ENCODE measurements at places on chromosomes 7 and 10.
A peak's percentile ranks its signal among the peaks of the same experiment; 100 is the strongest.

GRCh38 chr7:76397409-76398183, 11.9 kb downstream of the SSC4D start:
- DNase-seq: peak; percentile 51

DNA sequence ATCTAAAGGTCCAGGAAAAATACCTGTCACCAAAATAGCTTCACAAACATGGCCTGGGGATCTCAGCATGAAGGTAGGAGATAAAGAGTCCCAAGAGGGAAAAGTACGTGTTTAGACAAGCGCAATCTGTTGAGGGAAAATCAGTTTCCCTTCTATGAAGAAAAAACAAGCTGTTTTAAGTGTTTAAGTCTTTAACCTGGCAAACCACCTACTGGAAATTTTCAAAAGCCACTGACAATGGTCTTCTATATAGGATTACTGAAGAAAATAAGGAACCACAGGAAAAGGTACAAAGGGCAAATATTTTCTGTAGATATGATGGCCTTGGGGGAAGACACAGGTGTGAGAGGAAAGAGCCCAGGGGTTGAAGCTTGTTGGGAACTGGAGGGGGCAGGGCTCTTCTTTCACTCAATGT, 21.2 kb downstream of the ALDH18A1 start:
- DNase-seq: no peak

DNA sequence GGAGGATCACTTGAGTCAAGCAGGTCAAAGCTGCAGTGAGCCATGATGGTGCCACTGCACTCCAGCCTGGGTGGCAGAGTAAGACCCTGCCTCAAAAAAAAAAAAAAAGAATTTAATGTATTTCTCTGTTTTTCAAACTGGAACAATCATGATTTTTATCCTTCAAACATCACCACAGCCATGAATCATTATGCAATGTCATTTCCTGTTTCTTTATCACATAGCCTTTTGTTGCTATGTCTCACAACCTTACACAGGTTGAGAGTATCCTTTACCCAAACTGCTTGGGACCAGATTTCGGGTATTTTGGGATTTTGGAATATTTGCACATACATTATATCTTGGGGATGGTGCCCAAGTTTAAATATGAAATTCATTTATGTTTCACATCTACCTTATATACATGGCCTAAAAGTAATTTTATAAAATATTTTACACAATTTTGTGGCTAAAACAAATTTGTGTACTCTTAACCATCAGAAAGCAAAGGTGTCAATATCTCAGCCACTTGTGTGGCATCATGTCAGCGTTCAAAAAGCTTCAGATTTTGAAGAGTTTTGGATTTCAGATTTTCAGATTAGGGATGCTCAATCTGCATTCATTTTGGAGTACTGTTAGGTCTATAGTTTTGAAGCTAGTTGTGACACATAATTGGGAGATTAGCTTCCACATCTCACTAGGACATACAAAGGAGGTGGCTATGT, 8.2 kb downstream of the NT5C3A start:
- DNase-seq: no peak

- no peak for DNase-seq
These were observed 23.3 kb upstream of the PALS2 start for GRCh38 chr7:24549991-24550390.

DNA sequence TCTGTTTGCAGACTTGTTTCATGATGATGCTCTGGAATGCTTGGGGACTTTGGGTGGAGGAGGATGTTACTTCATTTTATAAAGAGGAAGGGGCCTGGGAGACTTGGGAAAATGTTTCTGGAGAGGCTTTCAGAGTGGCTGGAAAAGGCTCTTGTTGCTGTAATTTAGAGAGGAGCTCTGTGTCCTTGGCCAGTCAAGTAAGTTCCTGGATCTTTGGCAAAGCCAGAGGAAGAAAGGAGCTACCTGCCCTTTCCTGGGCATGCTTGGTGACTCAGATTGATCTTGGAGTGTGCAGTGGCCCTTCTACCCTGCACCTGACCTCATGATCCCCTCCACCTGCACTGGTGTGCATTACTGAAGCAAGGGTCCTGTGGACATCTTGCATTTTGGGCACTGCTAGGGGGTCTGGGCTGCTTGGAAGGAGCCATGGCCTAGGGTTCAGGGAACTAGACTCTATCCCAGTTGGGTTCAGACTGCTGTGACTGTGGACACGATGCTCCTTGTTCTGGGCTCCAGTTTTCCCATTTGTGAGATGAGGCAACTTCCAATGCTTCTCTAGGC, 56.1 kb downstream of the ADCYAP1R1 start:
- no peak for DNase-seq

- no peak for DNase-seq
These were observed 128.1 kb upstream of the PTPRZ1 start for GRCh38 chr7:121744877-121745276.

- no peak for DNase-seq
These were observed at the start of gene SAMD9L for GRCh38 chr7:93148144-93148543. Gene SAMD9L (minus strand): TSS chr7:93148385. CDS start chr7:93135971, 12,414 bp downstream.

DNA sequence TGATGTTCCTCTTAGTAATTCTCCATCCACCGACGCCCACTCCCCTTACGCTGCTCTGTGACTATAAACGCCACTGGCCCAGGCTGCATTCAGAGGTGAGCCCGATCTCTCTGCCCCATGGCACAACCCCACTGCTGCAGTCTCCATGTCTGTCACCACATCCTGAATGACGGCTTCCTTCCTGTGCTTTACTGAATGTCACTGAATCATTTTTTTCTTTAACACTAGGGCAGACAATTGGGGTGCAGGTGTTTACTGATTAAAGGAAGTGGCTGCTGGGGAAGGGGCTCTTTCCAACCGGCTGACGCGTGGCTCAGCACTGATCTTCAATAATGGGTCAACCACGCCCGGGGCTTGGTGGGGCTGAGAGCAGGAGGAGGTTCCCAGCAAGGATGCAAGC, 208.3 kb downstream of the USP6NL start:
- no peak for DNase-seq

DNA sequence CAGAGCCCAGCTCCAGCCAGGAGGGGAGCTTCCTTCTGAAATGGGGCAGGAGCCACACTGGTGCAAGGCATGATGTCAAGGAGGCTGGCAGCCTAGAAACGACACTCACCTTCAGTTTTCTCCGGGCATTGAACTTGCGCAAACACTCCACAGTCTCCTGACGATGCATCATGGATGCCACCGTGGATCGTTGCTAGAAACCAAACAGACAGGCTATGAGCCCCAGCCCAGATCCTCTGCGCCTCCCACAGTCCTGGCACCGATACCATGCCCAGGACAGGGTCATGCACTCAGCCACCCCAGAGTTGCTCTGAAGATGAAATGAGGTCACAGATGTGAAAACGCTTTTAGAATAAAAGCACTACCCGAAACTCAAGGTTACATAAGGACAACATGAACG, 31.0 kb upstream of the NDST2 start:
- DNase-seq: no peak

DNA sequence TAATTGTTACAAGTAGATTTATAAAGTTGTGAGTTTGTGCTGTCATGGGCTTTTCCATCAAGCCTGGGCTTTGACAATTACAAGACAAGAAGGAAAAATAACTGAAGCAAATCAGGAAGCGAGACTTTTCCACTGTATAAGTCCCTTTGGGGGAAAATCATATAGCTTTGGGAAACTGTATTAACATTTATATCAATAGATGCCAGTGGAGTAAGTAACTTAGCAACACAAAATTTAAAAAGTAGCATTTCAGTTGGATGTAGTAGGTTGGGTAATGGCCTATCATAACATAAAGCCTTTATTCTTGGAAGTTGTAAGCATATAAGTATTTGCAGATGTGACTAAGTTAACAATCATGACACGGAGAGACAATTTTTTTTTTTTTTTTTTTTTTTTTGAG, 931.1 kb downstream of the CNTNAP2 start:
- DNase-seq: no peak

GRCh38 chr10:3034616-3035015, 32.7 kb upstream of the PFKP start:
- no peak for DNase-seq

- peak; percentile 21 for DNase-seq
These were observed 149.7 kb downstream of the DKK1 start for GRCh38 chr10:52463826-52464225.

- DNase-seq: no peak
These were observed 641 bp upstream of the ASB13 start for GRCh38 chr10:5666841-5667630.

GRCh38 chr7:105585850-105586500, 4.7 kb upstream of the EFCAB10 start:
- no peak for DNase-seq

DNA sequence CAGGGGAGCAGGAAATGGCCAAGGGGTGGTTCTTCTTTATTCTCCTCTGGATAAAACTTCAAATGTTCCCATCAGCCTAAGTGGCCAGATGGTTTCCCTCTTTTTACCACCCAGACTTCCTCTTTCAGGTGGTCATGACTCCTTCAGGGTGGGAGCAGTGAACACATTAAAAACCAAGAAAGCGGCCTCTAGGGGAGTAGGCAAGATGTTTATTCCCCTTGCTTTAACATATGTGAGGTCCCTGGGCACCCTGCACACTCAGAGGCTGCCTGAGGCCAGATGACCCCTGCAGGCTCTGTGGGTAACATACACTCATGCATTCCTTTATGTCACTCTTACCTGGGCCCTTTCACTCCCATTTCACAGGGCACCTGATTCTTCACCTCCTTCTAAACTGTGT, 357.4 kb downstream of the ABCA13 start:
- no peak for DNase-seq

DNA sequence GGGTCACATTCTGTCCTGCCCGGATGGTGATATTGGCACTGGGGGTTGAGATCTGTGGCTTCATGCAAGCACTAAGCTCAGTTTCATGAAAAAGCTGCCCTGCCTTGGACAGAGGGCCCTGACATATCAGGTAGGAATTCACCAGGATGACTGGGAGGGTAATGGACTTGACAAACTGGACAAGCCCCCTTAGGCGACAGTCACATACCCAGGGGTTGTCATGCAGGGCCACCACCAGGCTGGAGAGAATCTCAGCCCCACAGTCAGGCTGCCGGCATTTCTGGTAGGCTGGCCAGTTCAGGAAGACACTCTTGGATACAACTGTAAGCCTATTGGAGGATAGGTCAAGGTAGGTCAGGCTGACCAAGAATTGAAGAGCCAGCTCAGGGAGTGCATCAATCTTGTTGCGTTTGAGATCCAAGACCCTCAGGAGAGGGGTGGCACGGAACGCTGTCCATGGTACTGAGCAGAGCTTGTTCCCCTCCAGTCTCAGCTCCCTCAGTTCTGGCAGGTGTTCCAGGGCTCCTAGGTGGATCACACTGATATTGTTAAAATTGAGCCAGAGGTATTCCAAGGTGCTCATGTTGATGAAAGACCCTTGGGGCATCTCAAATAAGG, 824 bp downstream of the LRIT2 start:
- peak; percentile 81 for DNase-seq

DNA sequence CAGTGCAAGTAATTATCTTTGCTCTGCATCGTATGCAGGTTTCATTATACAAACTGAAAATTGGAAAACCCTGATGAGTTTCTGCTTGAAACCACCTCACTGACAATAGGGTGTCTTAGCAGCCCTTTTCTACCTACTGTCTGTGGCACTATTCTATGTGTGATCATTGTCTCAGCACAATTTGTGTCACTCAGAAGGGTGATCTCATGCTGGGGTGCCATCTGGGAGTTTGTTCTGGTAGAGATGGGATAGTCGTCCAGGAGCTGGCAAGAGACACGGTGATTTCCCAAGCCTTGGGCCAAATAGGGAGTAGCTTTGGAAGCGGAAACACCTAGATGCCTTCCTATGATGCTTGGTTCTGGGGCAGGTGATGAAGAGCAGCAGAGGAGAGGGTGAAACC, 186.3 kb downstream of the FRMD4A start:
- DNase-seq: no peak

- no peak for DNase-seq
These were observed 31.6 kb upstream of the ETV1 start for GRCh38 chr7:14021069-14021468.

DNA sequence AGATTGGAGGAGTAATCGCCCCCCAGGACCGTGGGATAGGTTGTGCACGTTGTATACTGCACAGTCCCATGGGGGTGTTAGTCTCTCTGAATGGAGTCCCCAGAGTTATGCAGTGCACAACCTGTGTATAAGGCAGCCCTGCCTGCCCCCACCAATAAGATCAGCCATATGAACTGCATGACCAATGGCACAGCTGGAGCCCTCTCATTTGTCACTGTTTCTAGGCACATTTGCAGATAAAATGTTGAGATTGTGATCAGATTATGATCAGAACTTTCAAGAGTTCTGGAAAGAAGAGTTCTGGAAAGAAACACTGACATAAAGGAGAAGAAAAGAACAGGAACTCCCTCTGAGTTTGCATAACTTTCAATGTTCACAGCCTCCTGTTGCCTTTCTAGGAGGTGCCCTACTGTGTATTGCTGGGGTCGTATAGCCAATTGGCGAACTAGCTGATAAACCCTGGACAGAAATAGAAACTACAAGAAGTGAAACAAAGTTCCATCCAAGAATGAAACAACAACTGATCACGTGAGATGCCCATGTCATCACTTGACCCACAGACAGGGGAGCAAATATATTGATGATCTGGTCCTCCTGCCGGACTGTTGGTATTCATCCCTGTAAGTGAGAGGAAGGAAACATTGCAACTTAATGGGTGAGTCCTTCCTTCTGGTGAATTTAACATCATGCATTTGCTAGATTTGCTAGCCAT, 49.6 kb upstream of the TOMM7 start:
- DNase-seq: no peak

DNA sequence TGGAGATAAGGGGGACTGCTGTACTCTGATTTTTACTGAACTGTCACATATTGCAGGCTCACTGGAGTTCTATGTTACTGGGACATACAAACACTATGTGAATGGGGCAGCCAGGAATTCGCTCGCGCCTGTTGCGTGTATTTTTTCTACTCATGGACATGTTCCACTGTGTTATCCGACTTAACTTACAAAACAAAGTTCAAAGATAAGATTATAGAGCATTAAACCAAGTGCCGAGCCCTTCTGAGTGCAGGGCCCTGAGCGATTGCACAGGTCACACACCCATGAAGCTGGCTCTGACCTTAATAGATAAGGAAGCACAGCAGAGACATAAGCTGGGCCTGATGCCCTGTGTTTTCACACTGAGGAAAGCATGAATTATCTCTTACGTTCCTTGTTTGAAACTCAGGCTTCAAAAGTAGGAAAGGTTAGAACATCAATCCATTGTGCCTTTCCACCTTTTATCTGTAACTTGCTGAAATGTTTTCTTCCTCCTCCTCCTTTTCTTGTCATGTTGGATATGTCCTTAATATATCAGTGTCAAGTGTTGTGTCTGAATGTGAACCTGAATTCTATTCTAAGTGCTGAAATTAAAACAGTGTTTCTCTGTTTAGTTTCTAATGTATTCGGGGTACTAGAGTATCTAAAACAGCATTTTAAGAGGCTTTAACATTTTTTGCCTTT, 273.8 kb downstream of the AUTS2 start:
- DNase-seq: no peak

GRCh38 chr10:58459069-58459468, 53.6 kb upstream of the BICC1 start:
- DNase-seq: no peak

DNA sequence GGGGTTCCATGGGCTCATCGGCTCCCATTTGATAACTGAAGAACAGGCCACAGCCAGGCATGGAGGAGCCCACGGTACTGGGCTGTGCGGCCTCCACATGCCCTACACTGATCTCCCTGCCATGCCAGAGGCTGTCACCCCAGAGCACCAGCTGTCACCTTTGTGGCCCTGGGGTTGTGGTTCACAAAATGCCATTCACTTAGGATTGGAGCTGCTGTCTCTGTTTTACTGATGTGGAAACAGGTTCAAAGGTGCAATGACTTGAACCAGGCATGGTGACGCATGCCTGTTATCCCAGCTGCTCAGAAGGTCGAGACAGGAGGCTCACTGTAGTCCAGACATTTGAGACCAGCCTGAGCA, 4.3 kb upstream of the UPK3B start:
- DNase-seq: no peak
